ENCODE measurements at places on chromosomes 3 and 15. TPM values are rescaled to one million over a fixed set of nuclear protein-coding genes. Genes with fewer than 3 reads are reported as not detected.

DNA sequence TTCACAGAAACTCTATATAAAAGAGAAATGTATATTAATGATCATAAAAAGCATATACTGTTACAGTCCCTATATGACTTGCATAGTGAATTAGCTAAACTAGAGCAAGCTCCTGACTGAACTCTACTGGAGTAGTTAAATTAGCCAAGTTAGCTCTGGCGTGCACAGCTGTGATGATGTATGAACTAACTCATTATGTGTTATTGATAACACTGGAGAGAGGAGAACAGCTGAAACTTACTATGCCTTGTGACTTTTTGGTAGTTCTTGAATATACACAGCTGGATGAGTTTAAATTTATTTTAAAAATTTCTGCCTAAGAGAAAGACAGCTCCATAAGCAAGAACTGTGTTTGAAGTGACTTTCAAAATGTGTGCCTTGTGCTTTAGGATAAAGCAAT, 8.1 kb downstream of the TIPARP start:
- no peak overlapping the region for H3K4me3 ChIP-seq
- no peaks in the 10 kb centered on the region for H3K27me3 ChIP-seq

DNA sequence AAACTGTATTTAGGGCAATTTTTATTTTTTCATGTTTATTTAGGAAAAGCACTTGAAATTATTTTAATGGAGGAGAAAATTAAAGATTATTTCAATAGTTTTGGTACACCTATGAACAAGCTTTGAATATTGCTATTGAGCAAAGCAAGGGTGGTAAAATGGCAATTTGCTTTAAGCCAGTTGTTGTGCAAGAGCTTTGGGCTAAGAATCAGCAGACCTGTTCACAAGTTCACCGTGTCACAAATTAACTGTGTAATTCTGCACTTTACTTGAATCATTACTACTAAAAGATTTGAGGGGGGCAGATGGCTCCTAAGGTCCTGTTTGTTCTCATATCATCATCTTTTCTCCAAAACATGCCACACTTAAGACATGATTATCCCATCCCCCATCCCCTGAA, 238.9 kb upstream of the GBE1 start:
- DNase-seq = no peak
- no peak overlapping the region for H3K27ac ChIP-seq
- no peaks in the 10 kb centered on the region for H3K36me3 ChIP-seq
- no peak overlapping the region for H3K4me3 ChIP-seq
- H3K4me1 ChIP-seq = no peaks in the 10 kb centered on the region

DNA sequence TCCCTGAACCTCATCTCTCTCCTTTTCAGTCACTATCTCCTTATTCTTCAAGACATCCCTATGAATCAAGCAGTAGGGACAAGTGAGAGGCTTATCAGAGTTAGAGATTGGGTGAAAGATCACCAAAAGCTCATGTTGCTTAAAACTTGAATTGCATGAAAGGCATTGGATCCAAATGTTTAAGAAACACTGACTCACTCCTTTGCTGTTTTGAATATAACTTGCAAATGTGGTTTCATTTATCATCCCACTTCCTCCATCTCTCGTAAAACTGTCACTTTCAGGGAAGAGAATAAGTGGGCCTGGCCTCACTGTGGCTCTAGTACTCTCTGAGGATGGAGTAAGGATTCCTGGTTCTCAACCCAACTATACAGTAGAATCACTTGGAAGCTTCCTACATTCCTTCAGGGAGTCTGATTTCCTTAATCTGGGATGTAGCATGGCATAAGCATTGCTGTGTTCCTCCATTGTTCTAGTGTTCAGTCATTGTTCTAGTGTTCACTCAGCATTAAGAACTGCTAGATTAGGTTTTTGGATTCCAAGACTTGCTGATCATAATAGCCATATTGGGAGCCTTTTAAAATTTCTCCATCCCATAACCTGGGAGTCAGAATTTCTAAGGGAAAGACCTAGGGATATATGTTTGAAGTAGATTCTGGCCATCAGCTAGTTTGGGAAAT, 171.8 kb downstream of the TMEM108 start:
- no peaks in the 10 kb centered on the region for H3K27me3 ChIP-seq
- no peak overlapping the region for H3K27ac ChIP-seq
- H3K4me3 ChIP-seq = no peak overlapping the region
- H3K4me1 ChIP-seq = no peaks in the 10 kb centered on the region

GRCh38 chr3:45800611-45801010, 4.3 kb upstream of the SLC6A20 start:
- H3K27ac ChIP-seq = no peak overlapping the region
- no peaks in the 10 kb centered on the region for H3K4me1 ChIP-seq
- no peak overlapping the region for H3K4me3 ChIP-seq

DNA sequence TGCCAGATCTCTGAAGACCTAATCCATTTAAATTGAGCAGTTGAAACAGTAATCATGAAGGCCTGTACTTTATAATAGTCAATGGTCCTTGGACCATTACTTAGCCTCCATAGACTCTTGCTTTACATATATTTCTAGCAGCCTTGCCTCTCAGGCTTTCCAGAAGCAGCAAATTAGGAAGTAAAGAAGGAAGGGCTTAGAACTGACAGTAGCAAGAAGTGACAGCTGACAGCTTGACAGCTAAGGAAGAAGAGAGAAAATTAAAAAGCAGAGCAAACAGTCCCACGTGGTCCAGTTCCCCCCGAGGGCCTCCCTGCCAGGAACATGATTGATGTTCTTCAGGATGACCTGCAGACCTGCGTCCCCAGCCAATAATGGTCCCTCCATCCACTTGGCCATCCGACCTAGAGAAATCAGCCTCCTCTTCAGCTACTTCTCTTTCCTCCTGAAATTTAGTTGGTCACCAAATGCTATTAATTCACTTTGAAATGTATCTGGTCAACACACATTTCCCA, 15.0 kb upstream of the PSMD6 start:
- no peaks in the 10 kb centered on the region for H3K36me3 ChIP-seq
- H3K4me1 ChIP-seq = no peaks in the 10 kb centered on the region
- no peak overlapping the region for H3K27ac ChIP-seq
- H3K4me3 ChIP-seq = no peak overlapping the region
- H3K27me3 ChIP-seq = no peaks in the 10 kb centered on the region

- no peaks in the 10 kb centered on the region for H3K27me3 ChIP-seq
- H3K27ac ChIP-seq = no peak overlapping the region
- no peaks in the 10 kb centered on the region for H3K4me1 ChIP-seq
- H3K36me3 ChIP-seq = no peaks in the 10 kb centered on the region
- no peak overlapping the region for H3K4me3 ChIP-seq
These were observed 329.8 kb downstream of the MCTP2 start for GRCh38 chr15:94561036-94561689.

GRCh38 chr3:72115307-72115706, 330.4 kb upstream of the PROK2 start:
- H3K27me3 ChIP-seq = no peaks in the 10 kb centered on the region
- H3K36me3 ChIP-seq = no peaks in the 10 kb centered on the region
- H3K4me1 ChIP-seq = no peaks in the 10 kb centered on the region
- H3K27ac ChIP-seq = no peak overlapping the region

DNA sequence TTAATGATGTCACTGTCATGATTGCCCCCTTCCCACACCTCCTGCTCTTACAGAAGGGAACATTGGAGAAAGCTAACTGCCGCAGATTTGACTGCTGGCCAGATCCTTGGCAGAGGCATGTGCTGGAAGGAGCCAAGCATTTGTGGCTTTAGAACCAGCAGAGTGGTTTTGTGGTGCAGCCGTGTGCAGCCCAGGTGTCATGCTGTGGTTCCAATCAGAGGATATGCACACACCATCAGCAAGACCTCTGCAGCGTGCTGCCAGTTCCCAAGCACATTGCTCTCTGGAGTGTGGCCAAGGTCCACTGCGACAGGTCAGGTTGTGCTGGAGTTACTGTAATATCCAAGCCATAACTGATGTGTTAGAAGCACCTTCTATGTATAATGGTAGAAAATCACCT, 61.6 kb downstream of the OTOL1 start:
- H3K4me3 ChIP-seq = no peak overlapping the region
- no peaks in the 10 kb centered on the region for H3K27me3 ChIP-seq
- H3K36me3 ChIP-seq = no peaks in the 10 kb centered on the region
- H3K4me1 ChIP-seq = no peaks in the 10 kb centered on the region

DNA sequence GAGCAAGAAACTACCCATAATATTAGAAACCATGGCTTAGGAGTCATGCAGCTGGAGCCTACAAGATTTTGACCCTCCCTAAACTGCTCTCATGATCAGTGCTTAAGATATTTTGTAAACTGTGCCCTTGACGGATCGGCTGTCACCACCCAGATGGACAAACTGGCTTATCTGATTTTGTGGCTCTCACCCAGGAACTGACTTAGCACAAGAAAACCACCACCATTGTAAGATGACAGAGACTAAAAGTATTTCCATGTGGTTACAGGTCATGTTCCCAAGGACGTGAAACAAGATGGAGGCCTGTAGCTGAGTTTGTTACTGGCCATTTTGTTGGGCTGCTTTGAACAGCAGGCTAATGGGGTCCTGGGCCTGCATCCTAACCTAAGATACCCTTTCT, 940.9 kb downstream of the OTOL1 start:
- no peaks in the 10 kb centered on the region for H3K36me3 ChIP-seq
- H3K27me3 ChIP-seq = no peaks in the 10 kb centered on the region
- DNase-seq = no peak
- no peaks in the 10 kb centered on the region for H3K4me1 ChIP-seq

- DNase-seq = no peak
- no peaks in the 10 kb centered on the region for H3K4me1 ChIP-seq
- H3K36me3 ChIP-seq = peaks cover 1% of the 10 kb centered on the region
- H3K27ac ChIP-seq = peak overlapping the region; percentile 60
- peak overlapping the region; percentile 84 for H3K4me3 ChIP-seq
These were observed 507 bp downstream of the SLC12A6 start for GRCh38 chr15:34336991-34337556.

- H3K27ac ChIP-seq = no peak overlapping the region
- peak overlapping the region; percentile 19 for H3K4me3 ChIP-seq
- DNase-seq = no peak
- H3K36me3 ChIP-seq = no peaks in the 10 kb centered on the region
These were observed 2.8 kb downstream of the MAGI1 start for GRCh38 chr3:66035763-66036477.

- H3K27ac ChIP-seq = no peak overlapping the region
- H3K36me3 ChIP-seq = no peaks in the 10 kb centered on the region
- DNase-seq = no peak
- H3K4me1 ChIP-seq = peaks cover 2% of the 10 kb centered on the region
- H3K4me3 ChIP-seq = no peak overlapping the region
These were observed 58.4 kb upstream of the RBP1 start for GRCh38 chr3:139597947-139598346.

DNA sequence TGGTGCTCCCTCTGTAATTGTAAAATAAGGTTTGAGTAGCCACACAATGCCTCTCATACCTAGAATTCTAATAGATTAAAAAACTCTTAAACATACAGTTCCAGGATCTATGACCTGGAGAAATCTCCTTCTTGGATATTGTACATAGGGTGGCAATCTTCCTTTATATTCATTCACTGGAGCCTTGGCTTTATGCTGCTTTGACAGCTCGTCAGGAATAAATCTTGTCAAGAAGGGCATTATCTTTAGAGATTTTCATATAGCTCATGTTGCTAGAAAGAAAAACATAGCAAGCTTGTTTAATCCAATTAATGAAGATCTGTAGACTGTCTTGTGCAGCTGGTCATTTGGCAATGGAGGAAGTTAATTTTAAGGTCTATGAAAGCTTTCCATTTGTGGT, 131.1 kb downstream of the PYDC2 start:
- no peaks in the 10 kb centered on the region for H3K36me3 ChIP-seq
- no peak overlapping the region for H3K27ac ChIP-seq
- H3K27me3 ChIP-seq = no peaks in the 10 kb centered on the region
- H3K4me3 ChIP-seq = no peak overlapping the region
- no peaks in the 10 kb centered on the region for H3K4me1 ChIP-seq

DNA sequence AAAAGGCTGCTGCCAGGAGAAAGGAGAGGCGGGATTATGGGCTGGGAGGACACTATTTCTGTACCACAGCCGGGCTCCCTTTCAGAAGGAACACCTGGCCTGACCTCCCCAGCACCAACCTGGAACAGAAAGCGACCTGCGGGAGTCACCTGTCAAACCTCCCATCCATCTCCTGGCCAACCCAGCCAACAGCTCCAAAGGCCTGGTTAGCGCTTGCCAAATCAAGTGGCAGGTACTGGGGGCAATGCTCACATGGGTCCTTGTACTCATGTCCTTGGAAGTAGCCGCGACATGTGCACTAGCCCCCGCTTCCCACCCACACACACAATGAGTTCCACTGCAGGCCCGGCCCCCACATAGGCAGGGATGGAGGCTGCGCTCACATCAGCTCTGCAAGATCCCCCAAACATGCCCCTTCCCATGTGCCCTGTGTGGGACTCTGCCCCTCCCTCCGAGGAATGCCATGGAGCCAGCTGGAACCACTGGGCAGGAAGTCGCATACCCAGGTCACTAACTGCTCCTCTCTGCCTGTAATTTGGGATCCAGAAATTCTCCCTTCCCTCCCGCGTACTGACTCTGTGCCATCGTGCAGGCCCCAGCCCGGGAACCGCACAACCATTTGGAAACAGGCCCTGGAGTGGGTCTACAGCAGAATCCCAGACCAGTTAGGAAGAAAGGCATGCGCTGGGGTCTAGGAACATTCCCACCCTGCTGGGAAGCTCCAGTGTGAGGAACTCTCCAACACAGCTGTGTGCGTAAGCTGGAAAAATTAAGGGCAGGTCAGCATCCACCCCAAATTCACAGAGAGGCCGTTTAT, 98.9 kb downstream of the LRIG1 start:
- no peaks in the 10 kb centered on the region for H3K27me3 ChIP-seq
- H3K4me1 ChIP-seq = peaks cover 4% of the 10 kb centered on the region
- no peak overlapping the region for H3K27ac ChIP-seq
- H3K36me3 ChIP-seq = no peaks in the 10 kb centered on the region
- no peak for DNase-seq
- no peak overlapping the region for H3K4me3 ChIP-seq

GRCh38 chr15:45157974-45158373, 28.2 kb downstream of the DUOX1 start:
- no peak for DNase-seq
- H3K27ac ChIP-seq = no peak overlapping the region
- H3K27me3 ChIP-seq = no peaks in the 10 kb centered on the region
- H3K36me3 ChIP-seq = no peaks in the 10 kb centered on the region
- H3K4me3 ChIP-seq = no peak overlapping the region
- no peaks in the 10 kb centered on the region for H3K4me1 ChIP-seq

DNA sequence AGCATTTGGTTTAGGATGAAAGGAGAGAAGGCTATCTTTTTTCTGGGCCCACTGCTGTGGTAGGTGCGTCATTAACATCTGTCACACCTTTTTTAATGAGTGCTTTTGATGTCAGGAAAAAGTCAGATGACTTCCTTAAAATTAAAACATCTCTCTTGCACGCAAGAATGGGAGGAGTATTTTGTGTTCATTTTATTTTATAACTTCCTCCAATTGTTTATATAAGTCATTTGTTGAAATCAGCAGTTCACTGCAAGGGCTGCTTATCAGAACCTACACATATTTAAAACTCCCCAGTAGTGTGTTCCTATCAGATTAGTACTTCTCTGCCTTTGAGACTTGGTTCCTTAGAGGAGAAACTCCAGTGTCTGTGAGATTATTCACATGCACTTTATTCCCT, 143.8 kb downstream of the NEO1 start:
- H3K4me3 ChIP-seq = no peak overlapping the region
- H3K36me3 ChIP-seq = no peaks in the 10 kb centered on the region
- H3K27me3 ChIP-seq = no peaks in the 10 kb centered on the region
- H3K27ac ChIP-seq = no peak overlapping the region
- H3K4me1 ChIP-seq = no peaks in the 10 kb centered on the region
- no peak for DNase-seq

RARB gene
- total RNA-seq = 5.9 TPM

ABHD10 gene
- total RNA-seq = 21.6 TPM

SLC6A1 gene
- 1.4 TPM for total RNA-seq

GABRR3 gene
- total RNA-seq = not detected

KCNH8 gene
- total RNA-seq = 0.29 TPM

MKRN3 gene
- total RNA-seq = 1.6 TPM

GP9 gene
- not detected for total RNA-seq

FOXB1 gene
- total RNA-seq = not detected

SI gene
- total RNA-seq = not detected

IL17RB gene
- 0.52 TPM for total RNA-seq
